Activated B cell treated with CpG ODN at 0.5 μM for 24 hours (primary cell): ENCODE measurements at places on chromosomes 5 and 9. TPM values are rescaled to one million over a fixed set of nuclear protein-coding genes. Genes with fewer than 3 reads are reported as not detected.

DNA sequence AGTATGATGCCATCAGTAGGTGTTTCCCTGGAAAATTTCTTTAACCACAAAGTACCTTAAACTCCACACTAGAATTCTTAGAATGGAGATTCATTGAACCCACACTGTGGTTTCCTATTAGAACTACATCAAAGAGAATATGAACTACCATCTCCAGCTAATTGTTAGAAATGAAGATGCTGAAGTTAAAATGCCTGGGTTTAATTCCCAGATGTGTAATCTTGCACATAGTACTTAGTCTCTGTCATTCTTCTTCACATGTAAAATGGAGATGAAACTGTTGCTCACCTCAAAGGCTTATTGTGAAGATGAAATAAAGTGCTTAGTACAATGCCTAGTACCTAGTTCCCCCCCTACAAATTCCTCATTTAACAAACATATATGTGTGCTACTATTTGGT lies 303.3 kb upstream of the CCNG1 start:
- DNase-seq, result no peak

DNA sequence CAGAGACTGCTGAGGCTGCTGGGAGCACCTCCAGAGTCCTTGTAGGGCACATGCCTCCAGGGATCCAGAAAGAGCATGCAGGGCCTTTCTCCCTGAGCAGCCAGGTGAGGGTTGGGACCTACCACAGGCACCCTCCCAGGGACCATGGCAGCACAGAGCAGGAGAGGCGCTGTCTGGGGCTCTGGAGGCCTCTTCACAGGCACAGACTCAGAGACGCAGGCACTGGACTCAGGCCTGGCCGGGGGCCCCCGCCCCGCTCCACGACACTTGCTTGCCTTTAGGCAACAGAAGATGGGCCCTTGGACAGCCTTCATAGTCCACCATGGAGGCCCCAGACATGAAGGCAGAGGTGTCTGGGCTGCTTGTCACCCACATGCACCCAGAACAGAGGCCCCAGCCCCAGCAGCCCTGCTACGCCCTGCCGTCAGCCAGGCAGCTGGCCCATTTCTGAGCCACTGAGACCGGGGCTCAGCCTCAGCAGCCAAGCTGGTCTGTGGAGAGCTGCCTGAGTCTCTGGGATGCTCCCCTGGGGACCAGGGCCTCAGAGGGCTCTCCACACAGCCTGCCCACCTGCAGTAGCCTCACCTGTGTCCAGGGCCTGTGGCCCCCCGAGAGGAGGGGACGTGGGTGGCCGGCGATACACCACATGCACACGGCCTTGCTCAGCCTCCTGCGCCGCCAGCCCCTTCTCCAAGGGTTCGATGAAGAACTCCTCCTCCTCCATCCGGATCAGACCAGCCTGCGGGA lies 72.8 kb downstream of the ADAMTS2 start:
- no peak for DNase-seq

- no peak for DNase-seq
Observed at GRCh38 chr5:7671381-7671993, 179.4 kb downstream of the CFAP90 start.

DNA sequence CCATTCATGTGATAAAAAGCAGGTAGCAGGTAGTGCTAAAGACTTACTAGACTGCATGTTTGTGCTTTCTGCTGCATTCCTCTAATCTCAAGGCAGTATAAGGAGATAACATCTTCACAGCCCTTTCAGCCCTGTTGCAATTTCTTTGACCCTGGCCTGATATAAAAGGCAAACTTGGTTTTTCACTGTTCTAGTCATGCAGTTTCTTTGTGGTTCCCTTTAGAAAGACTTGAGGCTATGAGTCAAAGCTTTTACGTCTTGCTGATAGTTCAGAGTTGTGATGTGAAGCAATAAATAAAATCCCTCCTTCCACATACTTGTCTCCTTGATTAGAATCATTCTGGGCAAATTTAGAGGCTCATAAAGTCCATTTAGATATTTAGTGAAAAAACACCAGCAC lies 88.6 kb upstream of the CDKN2B start:
- no peak for DNase-seq

The IL3 gene
- total RNA-seq, result not detected in 2 replicates

- no peak for DNase-seq
Observed at GRCh38 chr5:56974241-56974640, 22.3 kb upstream of the MIER3 start.

DNA sequence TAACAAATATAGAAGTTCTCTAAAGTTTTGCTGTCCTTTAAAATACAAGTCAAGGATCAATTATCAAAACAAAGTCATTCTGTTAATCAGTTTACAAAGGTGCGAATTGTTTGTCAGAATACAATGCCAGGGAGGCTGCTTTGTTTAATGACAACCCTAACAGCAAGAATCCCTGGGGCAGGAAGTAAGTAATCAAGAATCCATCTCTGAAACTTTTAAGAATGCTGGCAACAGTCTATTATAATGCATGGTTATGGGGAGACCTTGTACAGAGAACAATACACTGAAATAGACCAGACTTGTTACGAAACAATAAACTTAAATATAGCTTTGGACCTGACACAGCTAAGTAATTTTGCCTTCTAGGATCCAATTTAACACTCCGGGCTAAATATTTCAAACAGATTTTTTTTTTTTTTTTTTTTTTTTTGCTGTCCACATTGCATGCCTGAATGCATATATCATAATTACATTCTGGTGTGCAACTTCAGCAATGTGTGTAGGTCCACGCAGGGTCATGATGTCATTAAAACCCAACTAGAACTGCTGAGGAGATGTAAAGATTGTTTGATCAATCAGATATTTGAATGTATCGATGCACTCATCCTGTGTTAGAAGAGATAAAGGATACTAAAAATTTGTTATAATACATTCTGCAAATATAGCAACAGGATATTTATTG lies 421.3 kb downstream of the CETN3 start:
- DNase-seq, result no peak

GRCh38 chr5:64161420-64161819 lies 4.2 kb upstream of the RNF180 start:
- no peak for DNase-seq

- no peak for DNase-seq
Observed at GRCh38 chr5:60811105-60811504, 33.0 kb downstream of the ELOVL7 start.

The HTR1A gene
- total RNA-seq, result not detected in 2 replicates

- no peak for DNase-seq
Observed at GRCh38 chr5:153122403-153122802, 368.1 kb upstream of the GRIA1 start.

DNA sequence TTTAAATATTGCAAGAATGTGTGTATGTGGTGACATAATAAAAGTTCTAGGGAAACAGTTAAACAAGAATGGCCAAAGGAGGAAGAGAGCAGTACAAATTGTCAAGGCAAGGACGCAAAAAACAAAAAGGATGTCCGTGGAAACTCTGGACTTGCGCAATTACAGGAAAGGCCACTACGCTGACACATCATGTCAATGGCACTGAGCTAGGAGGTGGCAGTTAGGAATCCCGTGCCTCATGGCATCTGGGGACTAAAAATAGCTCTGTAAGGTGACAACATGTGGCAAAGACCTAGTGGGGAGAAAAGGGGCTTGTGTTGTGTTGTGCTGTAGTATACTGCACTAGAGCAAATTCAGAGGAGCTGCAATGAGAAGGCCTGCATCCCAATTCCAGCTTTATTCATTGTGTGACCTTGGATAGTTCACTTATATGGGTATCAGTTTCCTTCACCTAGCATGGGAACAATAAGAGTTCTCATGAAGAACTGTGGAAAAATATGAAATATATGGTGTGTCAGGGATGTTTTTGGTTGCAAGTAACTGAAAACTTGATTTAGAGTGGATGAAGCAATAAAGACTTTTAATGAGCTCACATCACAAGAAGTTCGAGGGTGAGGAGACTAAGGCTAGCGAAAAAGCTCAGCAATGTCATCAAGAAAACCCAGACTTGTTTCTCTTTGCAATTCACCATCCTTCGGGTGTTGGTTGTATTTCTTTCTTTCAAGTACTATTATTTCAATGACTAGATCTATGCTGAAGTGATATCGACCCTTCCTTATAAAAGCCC lies 124.1 kb upstream of the STC2 start:
- DNase-seq, result no peak

The CEL gene
- total RNA-seq, result 0.49 and 0.64 TPM in 2 replicates

DNA sequence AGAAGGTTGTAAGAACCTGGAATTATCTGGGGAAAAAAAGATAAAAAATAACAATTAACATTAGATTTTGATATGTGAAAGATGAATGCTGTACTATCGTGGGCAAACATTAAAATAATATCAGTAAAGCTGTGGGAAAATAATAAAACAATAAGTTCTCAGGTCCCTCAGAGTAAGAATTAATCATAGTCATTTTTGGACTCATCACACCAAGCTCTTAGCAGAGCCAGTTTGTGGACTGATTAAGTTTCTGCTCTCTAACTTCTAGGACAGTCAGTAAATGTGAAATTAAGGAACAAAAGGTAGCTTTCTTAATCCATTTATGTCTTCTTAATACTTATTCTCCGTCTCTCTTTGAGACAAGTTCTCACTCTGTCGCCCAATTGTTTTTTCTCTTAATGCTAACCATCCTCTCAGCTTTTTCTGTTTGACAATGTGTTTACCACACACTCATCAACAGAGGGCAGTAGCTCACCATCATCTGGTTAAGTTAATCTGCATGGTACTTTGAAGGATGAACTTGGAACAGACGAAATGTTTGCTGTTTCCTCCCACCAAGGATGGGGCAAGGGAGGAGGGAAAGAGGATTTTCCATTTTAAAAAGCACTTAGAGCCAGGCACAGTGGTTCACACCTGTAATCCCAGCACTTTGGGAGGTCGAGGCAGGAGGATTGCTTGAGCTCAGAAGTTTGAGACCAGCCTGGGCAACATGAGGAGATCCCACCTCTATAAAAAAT lies 5.3 kb upstream of the ACO1 start:
- DNase-seq, result no peak

GRCh38 chr9:94909250-94909894 lies 182.9 kb downstream of the AOPEP start:
- DNase-seq, result no peak

DNA sequence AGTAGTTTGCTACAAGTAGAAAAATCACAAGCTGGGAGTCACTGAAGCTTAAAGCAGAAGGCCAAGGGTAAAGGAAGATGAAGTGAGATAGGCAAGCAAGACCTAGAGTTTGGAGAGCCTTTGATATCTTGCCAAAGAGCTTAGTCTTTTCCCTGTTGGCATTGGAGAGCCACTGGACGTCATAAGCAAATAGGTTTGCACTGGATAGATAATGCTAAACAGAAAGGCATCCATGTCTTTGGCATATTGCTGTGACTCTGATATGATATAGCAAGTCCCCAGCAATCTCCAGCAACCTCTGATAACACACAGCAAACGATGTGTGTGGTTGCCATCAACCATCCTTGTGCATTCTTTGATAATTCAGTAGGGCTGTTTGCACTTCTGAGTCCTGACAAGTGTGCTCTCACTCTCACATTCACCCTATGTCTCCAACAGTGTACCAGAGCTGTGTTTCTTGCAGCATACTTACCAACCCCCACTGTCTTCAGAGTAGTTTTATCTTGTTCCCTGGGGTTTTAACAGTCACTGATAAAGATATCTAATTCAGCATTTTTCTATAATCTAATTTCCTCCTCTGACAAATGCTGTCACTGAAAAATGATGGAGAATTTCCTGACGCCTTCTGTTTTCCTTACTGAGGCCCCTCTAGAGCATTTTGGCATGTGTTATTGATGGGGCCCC lies 16.9 kb upstream of the FREM1 start:
- no peak for DNase-seq

DNA sequence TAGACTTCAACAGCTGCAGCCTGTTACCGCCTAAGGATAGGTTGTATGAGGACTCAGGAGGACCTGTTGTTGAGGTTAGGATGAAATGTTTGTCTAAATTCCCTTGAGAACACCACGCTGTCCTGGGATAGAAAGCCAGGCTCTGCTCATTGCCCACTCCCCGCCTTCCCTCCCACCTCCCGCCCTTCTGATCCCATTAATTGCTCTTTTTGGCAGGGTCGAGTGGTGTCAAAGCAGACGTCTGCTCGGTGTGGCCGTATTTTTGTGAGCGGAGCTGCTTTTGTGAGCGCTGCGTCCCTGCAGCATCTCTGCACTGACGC lies 62.3 kb downstream of the SPATA31C2 start:
- DNase-seq, result no peak

GRCh38 chr9:98900725-98901124 lies 43.0 kb upstream of the COL15A1 start:
- no peak for DNase-seq

GRCh38 chr9:135729480-135729879 lies 27.5 kb downstream of the KCNT1 start:
- no peak for DNase-seq

DNA sequence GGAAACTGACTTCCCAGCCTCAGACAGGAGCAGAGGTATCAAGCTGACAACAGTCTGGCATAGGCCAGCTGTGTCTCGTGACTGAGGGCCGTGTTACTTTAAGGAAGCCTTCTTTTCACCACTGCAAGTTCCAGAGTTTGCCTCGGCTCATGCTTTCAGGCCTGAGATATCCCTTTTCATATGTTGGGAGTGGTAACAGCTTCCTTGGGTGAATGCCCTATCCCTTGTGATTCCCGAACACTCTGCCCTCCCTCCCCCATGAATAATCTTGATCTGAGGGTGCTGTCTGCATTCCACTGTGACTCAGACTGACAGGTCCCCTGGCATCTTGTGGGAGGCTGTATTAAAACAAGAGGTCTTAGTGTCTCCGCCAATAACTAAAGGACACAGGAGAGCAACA lies 49.7 kb upstream of the ARL15 start:
- DNase-seq, result no peak

DNA sequence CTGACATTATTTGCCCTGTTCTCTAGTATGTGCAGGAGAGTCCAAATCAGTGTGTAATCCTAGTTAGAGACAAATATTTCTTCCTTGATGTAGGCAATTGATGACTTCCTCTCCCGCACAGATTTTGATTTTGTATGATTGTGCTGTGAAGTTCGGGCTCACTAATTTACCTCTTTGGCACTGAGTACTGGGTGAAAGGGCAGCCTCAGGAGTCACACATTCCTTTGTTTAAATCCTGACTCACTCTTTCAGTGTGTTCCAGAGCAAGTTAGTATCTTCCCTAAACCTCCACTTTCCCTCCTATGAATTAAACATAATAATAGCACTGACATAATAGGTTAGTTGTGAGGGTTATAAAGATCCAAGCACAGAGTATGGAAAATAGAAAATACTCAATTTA lies 269.7 kb downstream of the ISL1 start:
- no peak for DNase-seq

DNA sequence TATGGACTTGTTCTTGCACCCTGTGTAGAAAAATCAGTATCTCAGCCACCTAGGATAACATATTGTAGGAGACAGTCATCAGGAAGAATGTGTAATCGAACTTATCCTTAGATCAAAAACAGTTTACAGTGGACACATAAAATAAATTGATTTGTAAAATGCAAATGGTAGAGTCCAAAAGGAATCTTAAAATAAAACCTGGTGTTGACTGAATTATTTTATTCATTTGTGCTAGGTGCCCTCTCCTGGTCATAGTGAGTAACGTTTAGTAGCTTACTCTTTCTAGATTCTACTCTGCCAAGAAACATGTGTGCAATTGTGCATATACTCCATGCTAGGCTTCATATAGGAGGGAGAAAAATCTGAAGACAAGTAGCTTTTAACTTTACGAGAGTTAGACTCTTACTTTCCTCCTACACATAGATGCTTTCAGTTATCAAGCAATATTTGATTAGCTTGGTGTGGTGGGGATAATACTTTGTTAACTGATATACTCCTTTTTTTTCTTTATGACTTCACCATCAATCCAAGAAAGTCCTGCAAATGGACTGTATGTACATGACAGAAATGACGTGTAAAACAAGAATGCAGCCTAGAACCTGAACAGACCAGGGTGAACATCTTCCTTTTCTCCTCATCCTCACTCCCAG lies 23.7 kb upstream of the LOX start:
- DNase-seq, result no peak

GRCh38 chr9:3541206-3541605 lies 15.4 kb upstream of the RFX3 start:
- DNase-seq, result no peak

The CTXN3 gene
- not detected in 2 replicates for total RNA-seq
